Fibroblast of skin of left biceps (primary cell): ENCODE measurements at places on chromosomes 16 and 17.

DNA sequence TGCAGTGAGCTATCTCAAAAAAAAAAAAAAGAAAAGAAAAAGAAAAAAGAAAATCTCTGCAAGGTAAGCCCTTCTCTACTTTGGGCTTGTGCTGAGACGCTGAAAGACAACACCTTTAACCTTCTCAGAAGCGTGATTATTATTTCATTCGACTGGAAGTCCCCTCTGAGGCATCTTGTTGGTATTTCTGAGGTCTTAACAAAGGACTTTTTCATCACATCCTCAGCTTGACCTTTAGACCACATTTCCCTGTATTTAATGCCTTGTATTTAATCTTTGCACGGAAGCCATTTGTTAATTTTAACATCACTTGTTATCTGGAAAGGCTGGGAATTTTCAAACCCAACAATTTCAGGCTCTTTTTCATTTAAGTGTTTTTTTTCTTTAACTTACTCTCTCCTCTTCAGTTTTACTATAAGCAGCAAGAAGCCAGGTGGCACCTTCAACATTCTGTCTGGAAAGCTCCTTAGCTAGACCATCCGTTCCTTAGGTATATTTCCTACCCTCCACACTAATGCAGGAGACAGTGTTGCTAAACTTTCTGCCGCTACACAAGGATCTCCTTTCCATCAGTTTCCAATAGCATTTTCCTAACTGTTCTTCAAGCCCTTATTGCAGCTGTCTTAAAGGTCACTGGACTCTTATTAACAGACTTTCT, 10.3 kb downstream of the KCTD13 start:
- no peak for DNase-seq

GRCh38 chr16:19135896-19136438, 22.2 kb downstream of the ITPRIPL2 start:
- DNase-seq, result no peak

DNA sequence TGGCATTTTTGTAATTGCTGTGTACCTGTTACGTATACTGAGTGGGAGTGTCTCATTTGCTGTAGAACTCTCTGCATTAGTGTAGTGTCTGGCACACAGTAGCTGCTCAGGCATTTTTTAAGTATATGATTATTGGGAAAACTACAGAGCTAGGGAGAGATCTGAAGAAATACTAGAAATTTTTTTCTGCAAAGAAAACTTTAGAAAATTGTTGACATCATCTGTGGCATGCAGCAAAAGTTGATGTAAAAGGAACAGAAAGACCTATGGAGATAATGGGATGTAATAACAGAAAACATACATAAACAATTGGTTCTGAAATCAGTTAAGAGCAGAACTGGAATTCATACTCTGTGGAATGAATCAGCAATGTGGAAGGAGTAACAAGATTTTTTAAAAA, 11.6 kb downstream of the CLTC start:
- DNase-seq, result no peak

- DNase-seq, result no peak
Measured at GRCh38 chr16:84925092-84925772, 86.1 kb downstream of the ZDHHC7 start.

DNA sequence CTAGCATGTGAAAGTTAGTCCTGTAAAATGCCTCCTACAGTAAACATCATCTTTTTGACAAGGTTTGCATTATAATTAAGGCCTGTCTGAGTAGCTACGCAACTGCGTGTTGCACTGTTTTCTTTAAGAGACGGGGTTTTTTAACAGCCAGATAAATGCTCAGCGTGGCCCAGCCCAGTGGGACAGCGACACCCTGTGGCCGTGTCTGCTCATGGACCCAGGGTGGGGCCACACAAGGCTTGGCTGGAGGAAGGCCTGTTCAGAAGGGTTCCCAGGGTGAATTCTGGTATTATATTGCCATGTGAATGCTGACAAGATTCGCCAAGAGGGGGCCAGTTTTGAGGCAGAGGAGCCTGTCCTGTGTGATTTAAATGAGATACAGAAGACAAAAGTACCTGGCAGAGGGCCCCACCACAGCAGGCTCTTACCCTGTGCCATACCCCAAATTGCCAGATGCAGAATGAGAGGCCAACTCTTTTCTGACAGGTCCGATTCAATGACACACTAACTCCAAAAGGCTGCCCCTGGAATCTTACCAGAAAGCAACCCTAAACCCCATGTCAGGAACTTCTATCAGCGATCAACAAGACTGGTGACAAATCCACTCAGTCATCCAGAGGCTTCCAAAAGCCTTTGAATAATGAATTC, 65.9 kb upstream of the IRX6 start:
- peak; percentile 32 for DNase-seq

GRCh38 chr16:10964891-10965326, 20.5 kb downstream of the CLEC16A start:
- DNase-seq, result no peak

GRCh38 chr16:30076276-30076791, 540 bp downstream of the PPP4C start:
- no peak for DNase-seq

GRCh38 chr17:17379197-17379991, 76.2 kb downstream of the NT5M start:
- DNase-seq, result no peak

GRCh38 chr16:57704905-57705852, 10.6 kb downstream of the DRC7 start:
- no peak for DNase-seq

- DNase-seq, result no peak
Measured at GRCh38 chr16:28103516-28104170, 40.1 kb upstream of the GSG1L start.

DNA sequence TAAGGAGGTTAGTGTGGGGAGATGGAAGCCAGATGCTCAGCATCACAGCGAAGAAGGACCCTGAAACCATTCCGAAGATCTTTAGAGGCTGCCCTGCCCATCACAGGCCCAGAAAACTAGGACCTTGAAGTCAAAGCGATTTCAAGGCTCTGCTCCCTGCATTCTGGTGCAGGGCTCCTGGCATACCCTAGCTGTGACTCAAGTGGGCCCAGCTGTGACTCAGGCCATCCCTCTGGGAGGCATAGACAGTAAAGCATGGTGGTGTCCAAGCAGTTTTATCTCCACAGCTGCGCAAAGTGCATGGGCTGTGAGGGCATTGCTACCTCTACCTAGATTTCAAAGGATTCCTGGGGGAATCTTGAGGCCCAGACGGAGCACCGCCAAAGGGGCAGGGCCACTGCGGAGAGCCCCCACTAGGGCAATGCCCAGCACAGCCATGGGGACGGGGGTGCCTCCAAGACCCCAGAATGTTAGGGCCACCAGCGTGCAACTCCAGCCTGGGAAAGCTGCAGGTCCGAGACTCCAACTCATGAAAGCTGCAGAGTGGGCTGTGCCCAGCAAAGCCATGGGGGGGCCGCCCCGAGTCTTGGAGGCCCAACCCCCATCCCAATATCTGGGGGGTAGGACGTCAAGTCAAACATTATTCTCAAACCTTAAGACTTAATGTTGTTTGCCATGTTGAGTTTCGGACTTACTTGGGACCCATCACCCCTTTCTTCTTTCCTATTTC, 11.7 kb upstream of the ZNF594 start:
- DNase-seq, result no peak

DNA sequence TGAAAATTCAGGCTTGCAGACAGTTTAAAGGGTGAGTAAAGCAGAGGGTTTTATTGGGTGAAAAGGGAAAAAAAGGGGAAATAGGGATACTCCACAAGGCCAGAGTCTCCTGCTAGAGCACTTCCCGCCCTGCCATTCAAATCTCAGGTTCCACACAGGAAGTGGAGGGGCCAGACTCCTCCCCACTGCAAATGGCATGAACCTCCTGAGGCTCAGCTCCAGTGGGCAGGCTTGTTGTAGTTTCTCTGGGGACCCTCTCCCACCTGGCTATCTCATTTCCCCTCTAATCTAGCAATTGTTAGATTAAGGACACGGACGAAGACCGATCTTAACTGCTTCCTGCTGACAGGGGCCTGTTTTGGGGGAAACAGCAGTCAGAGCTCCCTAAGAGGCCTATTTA, 43.4 kb downstream of the TAOK1 start:
- no peak for DNase-seq

- no peak for DNase-seq
Measured at GRCh38 chr16:66229651-66230050, 136.8 kb upstream of the CDH5 start.

DNA sequence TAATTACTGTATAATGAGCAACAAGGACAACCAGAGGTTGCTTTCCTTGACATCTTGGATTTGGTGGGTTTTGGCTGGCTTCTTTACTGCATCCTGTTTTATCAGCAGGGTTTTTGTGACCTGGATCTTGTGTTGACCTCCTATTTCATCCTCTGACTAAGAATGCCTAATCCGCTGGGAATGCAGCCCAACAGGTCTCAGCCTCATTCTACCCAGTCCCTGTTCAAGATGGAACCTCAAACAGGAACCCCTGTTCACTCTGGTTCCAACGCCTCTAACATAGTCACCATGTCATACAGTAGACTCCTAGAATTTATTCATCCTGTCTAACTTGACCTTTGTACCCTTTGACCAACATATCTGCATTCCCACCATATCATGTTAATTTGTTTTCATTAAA, 183.8 kb upstream of the SOX9 start:
- DNase-seq, result no peak

- DNase-seq, result no peak
Measured at GRCh38 chr17:76599694-76600460, 14.2 kb upstream of the ST6GALNAC2 start.

DNA sequence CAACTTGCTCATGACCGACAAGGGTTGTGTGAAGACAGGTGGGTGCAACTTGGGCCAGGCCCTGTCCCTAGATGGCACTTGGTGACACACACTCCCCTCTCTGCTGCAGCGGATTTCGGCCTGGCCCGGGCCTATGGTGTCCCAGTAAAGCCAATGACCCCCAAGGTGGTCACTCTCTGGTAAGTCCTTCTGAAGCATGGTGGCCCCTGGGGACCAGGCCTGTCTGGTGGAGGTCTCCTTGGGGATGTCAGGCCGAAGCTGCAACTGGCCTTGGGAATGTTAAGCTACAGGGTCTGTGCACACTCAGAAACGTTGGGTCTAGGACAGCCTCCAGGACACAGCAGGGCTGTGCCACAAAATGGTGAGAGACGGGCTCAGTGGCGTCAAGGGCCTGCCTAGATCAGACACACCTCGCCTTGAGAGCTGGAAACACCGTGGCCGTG, 6.8 kb downstream of the CDK10 start:
- no peak for DNase-seq

- no peak for DNase-seq
Measured at GRCh38 chr16:76518781-76519180, 241.6 kb downstream of the CNTNAP4 start.

DNA sequence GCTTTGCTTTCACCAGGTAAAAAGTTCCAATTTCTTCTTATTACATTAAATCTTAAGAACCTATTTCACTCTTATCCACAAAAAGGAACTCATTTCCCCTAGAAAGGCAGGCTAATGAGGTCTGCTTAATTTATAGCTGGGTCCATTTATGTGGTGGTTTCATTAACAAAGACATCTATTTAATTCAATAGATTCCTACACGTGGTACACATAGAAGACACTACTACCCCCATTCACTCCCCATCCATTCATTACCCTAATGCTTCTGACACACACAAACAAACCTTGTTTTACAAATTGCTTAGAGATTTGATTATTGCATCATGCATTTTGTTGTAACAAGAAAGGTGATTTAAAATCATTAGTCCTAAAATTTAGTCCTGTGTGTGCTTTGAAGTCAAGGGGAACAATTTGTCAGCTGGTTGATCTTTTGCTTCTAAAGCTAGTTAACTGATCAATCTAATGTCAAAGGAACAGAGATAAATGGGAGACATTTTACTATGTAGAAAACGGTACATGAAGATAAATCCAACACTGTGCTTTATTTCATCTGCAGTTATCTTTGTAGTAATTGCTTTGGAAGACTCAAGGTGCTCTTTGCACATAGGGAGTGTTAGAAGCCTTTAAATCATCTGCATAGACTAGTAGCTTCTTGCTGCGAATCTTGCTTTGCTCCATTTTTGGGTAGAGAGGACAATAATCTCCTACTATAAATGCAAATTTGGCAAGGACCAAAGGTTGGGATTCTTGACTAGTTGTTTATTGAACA, 379.2 kb downstream of the CDH11 start:
- no peak for DNase-seq

GRCh38 chr16:87409781-87410180, 17.6 kb downstream of the MAP1LC3B start:
- DNase-seq, result no peak

- DNase-seq, result no peak
Measured at GRCh38 chr17:80790981-80791742, 200.5 kb upstream of the CHMP6 start.

- DNase-seq, result no peak
Measured at GRCh38 chr17:6940186-6940649, 55.6 kb upstream of the ALOX12 start.

DNA sequence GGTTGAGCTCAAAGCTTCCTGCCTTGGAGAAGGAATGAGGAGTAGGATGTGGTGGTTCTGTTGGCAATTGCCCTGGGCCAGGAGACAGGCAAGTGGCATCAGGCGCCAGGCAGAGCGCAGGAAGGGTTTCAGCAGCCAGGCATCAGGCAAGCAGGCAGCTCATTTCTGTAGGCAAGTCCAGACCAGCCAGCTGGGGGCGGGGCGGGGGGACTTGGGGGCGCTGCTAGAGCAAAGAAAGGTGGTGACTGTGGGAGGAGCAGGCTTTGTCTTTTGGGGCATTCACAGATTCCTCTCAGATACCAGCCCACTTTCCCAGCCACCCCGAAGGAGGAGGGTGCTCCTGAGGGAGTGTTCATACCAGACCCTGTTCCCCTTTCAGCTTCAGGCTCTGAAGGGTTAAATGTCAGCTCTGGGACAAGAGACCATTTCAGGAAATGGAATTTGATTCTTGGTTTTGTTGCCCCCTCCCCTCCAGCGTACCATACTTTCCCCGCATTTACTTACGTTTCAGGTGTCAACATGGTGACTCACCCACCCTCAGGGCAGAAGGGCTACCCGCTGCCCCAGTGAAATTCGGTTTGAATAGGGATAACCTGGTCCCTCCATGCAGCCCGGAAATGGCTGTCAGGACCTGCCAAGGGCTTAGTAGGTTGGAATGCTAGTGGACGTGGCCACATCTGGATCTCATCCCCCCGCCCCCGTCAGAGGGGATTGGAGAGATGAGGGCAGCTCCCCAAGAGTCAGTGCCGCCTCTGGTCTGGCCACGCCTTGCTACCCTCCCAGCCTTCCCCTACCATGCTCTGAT, 13.2 kb downstream of the NGFR start:
- no peak for DNase-seq

DNA sequence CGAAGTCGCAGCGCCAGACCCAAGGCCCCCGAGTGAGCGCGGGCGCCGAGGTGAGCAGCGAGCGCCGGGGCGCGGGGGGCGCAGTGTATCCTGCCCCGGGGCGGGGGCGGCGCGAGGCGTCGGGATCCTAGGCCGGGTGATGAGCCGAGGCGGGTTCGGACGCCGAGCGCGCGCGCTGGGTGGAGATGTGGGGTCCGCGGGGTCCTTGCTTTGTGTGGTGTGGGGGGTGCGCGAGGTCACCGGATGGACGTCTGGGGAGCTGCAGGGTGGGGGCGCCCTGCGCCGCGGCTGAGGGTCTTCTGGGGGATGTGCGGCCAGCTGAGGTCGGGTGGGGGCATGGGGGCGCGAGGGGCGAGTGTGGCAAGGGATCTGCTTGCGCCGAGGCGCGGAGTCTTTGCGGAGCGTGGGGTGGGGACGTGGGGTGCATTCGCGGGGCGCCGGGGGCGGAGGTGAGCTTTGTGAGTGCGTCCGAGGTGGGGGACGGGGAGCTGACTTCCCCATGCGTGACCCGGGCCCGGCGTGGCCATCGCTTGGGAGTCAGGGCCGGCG, 560 bp downstream of the RAI1 start:
- DNase-seq, result no peak

- no peak for DNase-seq
Measured at GRCh38 chr16:67661101-67661761, 471 bp downstream of the PARD6A start.

GRCh38 chr17:80689129-80689619, 144.5 kb downstream of the RPTOR start:
- no peak for DNase-seq

- no peak for DNase-seq
Measured at GRCh38 chr17:65305778-65306177, 168.6 kb downstream of the RGS9 start.
